GOT3 (cell line): ENCODE measurements at places on chromosomes 5 and 9.

DNA sequence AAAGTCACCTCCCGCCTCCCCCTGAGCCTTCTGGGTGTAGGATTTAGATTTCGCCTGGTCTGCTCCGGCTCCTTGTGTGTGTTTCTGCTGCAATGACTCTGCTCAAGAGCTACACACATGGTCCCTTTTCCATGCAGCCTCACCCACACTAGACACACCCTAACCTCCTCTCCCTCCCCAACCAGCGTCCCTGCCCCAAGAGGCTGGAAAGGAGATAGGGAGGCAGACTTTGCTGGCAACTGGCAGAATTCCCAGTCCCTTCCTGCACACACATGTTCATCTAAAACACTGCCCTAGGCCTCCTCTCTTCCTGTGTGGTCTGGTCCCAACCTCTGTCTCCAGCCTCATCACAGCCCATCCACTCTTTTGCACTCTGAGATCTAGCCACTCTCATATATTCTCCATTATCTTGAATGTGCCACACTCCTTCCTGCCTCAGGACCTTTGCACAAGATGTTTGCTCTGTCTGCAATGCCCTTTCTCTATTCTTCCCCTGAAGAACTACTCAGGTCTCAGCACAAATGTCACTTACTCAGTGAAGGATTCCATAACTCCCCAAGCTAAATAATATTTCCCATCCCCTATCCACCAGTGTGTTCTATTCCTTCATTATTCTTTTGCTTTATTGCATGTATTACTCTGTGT, 253.8 kb downstream of the CDK5RAP2 start:
- DNase-seq, result no peak

GRCh38 chr9:83505282-83505681, 32.9 kb downstream of the FRMD3 start:
- DNase-seq, result no peak

- no peak for DNase-seq
Measured at GRCh38 chr9:82164159-82164558, 175.6 kb downstream of the SPATA31D1 start.

DNA sequence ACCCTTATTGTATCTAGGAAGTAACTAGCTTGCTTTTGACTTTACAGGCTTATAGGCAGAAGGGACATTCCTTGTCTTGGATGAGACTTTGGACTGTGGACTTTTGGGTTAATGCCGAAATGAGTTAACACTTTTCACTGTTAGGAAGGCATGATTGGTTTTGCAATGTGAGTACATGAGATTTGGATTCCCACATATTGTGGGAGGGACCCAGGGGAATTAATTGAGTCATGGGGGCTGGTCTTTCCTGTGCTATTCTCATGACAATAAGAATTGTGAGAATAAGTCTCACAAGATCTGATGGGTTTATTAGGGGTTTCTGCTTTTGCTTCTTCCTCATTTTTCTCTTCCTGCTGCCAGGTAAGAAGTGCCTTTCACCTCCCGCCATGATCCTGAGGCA, 417.5 kb downstream of the HINT1 start:
- no peak for DNase-seq

DNA sequence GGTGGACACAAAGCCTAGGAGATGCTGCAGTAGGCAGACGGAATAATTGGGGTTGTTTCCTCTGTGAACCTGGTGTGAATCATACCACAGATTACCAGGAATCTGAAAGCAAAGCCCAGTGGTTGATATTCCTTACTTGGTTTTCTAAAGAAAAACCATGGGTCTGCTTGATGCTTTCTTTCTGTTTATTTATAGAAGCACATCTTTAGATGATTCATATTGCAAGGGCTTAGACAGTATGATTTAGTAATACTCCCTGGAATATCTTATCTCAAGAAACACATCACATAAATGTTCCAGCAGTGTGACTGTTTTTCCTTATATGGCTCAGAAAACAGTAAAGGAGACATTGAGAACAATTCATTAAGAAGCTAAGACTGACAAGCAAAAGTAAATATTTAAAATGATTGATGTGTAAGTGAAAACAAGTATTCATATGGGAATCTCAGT, 623.3 kb downstream of the RAB3C start:
- no peak for DNase-seq

GRCh38 chr9:109792951-109793546, 13.1 kb downstream of the PALM2AKAP2 start:
- DNase-seq, result no peak

GRCh38 chr5:76230711-76231285, 147.6 kb downstream of the SV2C start:
- DNase-seq, result no peak
